ENCODE measurements at places on chromosomes 4 and X. TPM values are rescaled to one million over a fixed set of nuclear protein-coding genes. Genes with fewer than 3 reads are reported as not detected.

DNA sequence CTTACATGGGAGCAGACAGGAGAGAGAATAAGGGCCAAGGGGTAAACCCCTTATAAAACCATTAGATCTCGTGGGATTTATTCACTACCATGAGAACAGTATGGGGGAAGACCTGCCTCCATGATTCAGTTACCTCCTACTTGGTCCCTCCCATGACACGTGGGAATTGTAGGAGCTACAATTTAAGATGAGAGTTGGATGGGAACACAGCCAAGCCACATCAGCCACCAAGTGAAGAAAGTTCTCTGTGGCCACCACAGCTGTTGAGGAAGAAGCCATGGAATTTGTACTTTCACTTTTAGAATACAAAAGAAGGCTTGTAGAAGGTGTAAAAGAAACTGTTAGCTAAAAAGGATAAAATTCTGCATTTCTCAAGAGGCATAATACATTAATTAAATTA lies 67.0 kb upstream of the CXorf51A start:
- no peak for DNase-seq

GRCh38 chr4:140408974-140409373 lies 18.5 kb downstream of the CLGN start:
- DNase-seq = no peak

DNA sequence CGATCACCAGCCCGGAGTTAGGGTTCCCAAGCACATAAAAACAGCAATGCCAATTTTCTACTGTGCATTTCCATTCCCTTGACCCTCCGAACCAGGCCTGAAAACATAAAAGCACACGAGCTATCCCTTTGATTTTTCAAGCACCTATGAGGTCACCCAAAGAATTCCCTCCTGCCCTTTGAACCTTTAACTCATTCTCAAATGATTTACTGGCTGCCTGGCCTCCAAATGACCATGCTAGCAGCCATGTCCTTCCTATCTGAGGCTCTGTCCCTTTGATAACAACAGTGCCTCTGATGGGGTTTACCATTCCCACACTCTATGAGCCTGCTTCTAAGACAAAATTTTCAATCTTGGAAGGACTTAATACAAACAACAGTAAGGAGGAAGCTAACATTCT lies 15.2 kb downstream of the SHROOM4 start:
- no peak for DNase-seq

DNA sequence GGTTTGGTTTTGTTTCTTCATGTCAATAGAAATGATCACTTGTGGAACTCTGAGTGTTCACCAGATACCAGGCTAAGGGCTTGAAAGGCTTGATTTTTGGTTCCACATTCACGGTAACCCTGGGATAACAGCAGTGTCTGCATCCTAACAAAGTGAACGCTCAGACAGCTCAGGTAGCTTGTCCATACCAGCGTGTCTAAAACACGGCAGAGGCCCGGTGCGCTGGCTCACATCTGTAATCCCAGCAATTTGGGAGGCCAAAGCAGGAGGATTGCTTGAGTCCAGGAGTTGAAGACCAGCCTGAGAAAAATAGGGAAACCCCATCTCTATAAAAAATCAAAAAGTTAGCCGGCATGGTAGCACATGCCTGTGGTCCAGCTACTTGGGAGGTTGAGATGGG lies 49.0 kb downstream of the HTRA3 start:
- no peak for DNase-seq

DNA sequence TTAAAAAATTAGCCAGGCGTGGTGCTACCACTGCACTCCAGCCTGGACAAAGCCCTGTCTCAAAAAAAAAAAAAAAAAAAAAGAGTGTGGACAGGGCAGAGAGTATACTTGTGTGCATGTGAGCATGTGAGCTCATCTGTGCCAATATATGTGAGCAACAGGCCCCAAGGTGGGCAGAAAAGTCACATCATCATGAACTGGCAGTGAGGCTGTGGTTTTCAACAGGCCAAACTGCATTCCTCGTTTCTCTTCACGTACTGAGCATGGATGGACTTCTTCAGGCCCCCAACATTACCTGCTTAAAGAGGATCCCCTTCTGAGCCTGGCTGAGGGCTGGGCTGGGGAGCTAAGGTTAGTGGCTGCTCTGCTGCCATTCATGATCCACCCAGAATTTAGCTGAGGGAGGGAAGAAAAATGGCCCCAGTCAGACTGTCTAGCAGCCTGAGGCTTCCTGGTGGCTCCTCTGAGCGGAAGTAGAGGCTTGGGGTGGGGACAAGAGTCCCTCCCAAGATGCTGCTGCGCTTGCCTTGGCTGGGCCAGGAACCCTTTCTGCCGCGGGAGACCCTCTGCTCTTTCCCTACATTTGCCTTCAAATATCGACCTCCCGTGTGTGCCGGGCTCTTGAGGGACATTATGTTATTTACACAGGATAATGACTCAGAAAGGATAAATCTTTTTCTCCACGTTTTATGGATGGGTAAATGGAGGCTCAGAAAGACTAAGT lies 55.0 kb downstream of the DIPK2B start:
- DNase-seq = no peak

DNA sequence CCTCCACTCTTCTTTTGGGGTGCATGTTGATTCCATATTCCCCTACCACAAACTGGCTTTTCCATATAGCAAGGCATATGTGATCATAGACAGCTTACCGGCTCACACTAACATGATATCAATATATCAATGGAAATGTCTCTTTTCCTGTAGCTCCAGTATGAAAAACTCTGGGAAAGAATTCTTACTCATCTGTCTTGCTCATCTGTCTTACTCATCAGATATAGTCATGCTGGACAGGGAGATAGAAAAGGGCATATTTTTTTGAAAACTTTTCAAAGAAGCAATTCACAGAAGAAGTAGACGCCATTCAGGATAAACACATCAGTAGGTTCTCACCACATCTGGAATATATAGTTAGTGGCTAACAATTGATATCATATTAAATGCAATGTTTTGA lies 794.7 kb downstream of the RAB28 start:
- no peak for DNase-seq

DNA sequence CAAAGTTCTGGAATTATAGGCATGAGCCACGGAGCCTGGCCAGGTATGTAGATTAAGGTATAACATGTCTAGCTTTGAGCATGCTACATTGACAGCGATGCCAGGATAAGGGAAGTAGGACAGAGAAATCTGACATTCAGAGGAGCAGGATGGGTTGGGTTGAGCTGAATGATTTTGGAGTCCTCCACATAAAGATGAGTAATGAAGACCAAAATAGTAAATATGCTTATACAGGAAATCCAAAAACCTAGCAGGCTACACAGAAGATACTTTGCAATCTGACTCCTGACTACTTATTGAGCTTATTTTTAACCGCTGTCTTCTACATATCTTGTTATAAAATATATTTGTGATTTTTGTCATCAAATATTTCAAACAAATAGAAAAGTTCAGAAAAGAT lies 69.7 kb downstream of the PDGFC start:
- no peak for DNase-seq

DNA sequence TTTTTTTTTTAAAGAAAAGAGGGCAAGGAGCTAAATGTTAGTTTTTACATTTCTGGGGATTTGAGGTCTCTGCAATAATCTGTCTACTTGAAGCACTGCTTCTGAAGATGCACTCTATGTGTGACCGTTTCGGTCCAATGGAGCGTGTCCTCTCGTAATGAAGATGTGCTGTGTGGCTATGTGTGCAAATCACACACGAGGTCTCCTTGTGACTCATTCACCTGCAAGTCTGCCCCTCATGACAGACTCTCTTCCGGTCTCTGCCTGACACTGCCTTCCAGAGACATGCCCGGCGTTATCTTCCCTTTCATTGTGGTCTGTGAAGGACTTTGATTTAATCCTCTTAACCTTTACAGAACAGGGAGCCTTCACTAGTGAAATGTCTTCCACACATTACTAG lies 84.3 kb downstream of the TRAM1L1 start:
- DNase-seq = no peak

GRCh38 chr4:13054420-13054970 lies 429.6 kb downstream of the RAB28 start:
- no peak for DNase-seq

SPANXA2 gene
- total RNA-seq = not detected

INPP4B gene
- total RNA-seq = 16.0 TPM

CXCL10 gene
- total RNA-seq = 0.81 TPM

All from mucosa of gallbladder (tissue), 1 donor.